Activated T-cell treated with anti-CD3 and anti-CD28 coated beads for 4 hours (primary cell): ENCODE measurements at places on chromosomes 16 and 17.
A peak's percentile ranks its signal among the peaks of the same experiment; 100 is the strongest.

DNA sequence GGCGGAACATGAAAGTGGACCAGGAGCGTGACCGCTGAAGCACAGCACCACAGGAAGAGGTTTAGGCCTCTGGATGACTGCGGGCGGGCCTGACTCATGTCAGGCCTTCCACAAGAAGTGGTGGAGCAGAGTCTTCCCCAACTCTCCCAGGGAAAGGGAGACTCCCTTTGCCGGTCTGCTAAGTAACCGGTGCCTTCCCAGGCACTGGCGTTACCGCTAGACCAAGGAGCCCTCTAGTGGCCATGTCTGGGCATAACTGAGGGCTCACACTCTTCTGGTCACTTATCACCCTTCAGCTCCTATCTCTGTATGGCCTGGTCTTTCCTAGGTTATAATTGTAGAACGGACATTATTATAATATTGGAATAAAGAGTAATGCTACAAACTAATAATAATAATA is 1931.9 kb downstream of the TP53TG3F start:
- DNase-seq = no peak

DNA sequence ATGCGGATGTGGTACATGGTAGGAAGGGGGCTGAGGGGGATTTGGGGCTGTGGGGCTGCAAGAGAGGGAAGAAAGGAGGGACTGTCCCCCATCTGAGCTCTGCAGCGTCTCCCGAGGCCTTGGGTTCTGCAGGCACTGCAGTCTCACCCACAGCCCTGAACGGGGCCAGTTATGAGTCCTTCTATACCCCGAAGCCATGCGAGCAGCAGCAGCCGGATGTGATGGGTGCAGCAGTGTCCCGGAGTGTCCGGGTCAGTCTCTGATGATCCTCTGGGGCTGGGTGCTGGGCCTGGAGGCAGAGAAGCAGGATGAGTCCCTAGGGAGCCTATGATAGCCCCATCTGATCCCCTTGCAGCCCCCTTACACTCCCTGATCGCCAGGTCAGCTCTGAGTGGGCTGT is 41.5 kb downstream of the CPNE2 start:
- DNase-seq = no peak

DNA sequence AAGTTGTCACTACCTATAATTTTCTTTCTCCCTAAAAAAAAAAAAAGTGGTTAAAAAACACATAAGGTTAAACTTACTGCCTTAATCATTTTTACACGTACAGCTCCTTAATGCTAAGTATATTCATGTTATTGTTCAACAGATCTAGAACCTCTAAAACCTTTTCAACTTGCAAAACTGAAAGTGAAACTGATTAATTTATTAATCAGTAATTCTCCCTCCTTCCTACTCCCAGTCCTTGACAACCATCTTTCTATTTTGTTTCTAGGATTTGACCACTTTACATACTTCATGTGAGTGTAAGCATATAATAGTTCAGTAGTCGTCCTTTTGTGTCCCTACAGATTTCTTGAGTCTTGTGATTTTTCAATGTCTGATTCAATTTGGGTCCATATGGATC is 251.4 kb upstream of the KIF2B start:
- DNase-seq = no peak

- no peak for DNase-seq
Observed at GRCh38 chr17:1315891-1316403, 36.5 kb downstream of the TRARG1 start.

GRCh38 chr16:85372627-85373372 is 240.3 kb upstream of the GSE1 start:
- no peak for DNase-seq

GRCh38 chr17:45578516-45579455 is 88.3 kb upstream of the PLEKHM1 start:
- no peak for DNase-seq

DNA sequence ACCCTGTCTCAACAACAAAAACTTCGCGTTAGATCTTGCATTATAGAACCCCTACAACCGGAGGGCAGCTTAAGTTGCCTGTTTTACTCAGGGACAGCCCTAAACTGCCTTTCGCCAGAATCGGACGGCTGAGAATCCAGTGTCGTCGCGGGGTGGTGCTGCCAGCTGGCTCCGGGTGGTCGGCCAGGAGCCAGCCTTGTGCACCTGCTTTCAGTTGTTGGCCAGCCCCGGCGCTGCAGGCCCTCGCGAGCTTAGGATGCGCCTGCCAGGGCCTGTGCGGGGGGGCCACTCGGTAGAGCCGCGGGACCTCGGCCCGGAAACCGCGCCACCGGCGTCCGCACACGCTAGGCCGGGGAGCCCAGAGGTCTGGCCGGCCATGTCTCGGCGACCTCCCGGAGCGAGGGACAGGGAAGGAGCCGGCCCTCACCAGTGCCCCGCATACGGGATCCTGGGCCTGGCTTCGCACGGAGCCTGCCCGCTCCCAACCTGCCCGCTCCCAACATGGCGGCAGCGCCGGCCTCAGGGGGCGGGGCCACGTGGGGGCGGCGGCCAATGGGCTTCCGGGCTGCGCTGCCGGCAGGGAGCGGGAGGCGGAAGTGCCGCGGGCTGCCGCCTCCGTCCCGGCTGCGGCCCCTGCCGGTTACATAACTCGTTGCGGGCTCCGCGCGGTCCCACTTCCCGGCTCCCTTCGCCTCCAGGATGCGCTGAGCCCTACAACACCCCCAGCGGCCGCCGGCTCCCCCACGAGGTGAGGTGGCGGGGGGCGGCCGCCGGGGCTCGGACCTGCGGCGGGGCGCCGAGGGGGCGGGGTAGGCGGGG is 14.2 kb downstream of the NAA60 start:
- peak; percentile 88 for DNase-seq

DNA sequence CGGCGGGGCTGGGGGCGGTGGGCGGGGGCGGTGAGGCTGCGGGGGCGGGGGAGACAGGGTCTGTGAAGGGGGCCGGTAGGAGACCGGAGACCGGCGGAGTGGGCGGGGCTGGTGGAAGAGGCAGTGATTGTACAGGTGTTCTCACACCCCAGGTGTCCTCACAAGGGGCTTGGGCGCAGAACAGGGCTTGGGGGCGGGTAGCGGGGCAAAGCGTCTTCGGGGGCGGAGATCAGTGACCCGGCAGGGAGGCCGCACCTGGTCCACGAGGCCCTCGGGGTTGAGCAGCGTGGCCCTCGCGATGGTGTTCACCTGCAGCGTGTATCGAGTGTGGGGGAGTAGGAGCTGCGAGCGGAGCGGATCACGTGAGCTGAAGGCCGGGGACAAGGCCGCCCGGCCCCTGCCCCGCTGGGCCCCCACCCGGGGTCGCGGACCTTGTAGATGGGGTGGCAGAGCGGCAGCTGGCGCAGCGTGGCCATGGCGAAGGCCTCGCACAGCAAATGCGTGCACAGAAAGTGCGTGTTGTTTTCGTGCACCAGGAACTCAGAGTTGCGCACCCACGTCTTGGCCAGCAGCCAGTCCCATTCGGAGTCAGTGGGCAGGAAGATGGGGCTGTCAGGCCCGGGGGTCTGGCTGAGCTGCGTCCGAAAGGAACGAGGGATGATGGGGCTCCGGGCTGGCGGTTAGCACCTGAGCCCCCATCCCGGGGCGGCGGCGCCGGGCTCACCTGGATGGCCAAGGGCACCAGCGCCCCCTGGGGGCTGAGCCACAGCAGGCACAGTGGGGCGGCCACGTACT is 8.5 kb downstream of the ALOXE3 start:
- DNase-seq = peak; percentile 70

GRCh38 chr17:10618202-10618635 is 38.9 kb downstream of the MYH3 start:
- peak; percentile 37 for DNase-seq

GRCh38 chr16:48580925-48581500 is 29.0 kb downstream of the N4BP1 start:
- no peak for DNase-seq

DNA sequence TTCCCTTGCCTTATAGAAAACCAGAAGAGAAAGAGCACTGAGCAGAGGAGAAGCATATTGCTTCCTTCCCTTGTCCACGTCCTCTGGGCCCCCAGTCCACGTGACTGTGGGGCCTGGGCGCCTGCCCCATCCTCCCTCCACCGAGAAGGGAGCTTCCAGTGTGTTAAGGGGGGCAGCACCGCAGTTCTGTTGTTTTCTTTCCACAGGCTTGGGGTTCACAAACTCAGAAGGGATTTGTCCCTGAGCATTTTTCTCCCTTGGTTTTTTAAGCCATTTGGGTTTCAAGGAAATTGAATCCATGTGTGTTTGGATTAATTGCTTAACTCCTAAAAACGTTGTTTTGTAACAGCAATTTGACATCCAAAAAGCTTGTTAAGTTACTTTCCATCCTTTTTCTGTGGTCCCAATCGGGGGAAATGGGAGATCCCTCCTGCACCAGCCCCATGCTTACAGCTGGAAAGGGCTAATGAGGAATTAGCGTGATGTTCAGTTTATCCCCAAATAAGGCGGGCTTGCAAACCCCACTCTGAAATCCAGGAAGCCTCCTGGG is 347.5 kb upstream of the TNRC6C start:
- no peak for DNase-seq

DNA sequence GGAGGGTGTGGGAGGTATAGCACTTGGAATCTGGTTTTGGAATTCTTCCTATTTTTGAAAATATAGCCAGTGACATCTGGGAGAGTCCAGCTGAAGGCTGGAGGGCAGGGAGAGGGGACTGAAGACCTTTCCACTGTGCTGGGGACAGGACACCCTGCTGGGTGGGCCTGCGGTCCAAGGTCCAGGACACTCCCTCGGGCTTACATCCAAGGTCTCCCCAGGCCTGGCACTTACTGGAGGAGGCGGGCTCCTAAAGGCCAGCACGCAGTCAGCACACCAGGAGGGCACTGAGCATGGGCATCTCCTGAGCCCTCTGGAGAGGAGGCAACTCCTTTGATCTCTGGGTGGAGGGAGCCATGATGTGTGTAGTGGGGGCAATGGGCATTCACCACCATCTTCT is 35.5 kb upstream of the ETV4 start:
- DNase-seq = no peak

DNA sequence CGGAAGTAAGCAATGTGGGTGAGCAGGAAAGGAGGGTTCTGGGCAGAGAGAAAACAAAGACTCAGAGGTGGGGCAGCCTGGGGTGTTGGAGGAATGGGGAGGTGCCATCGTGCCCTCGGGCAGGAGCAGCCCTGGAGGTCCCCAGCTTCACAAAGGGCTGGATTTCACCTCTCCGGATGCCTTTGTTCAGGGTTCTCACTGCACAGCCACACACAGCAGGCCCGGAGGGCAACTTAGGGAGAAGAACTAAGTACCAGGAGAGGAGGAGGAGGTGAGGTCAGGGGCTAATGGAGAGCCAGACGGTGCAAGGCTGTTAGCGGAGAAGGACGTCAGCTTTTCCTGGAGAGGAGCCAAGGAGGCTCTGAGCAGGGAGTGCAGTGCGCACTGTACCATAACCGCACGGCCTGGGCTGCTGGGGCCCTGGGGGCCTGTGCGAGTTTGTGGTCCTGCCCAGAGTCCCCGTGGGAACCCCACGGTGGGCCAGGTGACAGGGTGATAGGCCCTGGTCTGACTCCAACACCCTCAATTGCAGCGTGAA is 9.3 kb downstream of the ARRB2 start:
- DNase-seq = no peak

DNA sequence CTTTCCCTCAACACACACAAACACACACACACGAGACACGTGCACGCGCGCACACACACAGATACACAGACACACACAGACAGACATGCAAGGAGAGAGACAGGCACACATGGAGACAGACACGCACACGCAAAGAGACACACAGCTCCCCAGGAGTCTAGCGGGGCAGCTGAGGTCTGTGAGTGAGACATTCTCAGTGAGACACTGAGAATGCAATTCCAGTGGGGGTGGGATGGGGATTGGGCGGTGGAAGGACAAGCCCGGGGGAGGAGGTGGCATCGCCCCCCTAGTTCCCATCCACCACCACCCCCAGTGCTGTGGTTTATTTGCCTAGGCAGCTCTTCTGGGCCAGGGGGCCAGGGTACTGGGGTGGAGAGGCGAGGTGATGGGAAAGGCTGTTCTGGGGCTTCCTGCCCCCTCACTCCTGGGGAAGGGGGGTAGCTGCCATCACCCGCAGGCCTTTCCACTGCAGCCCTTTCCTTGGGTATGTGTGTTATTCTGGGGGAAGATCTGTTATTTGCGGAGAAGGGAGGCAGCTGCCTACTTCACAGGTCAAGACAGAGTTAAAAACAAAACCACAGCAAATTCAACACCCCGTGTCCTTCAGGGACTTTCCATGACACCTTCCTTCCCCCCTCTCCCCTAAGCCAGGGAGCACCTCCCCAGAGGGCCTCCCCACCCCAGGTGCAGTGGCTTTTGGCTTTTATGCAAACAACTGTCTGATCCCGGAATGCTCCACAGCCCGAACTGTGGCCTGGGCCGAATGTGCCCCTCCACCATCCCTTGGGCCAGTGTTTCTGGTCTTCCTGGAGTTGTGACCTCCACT is 18.0 kb downstream of the GRB7 start:
- DNase-seq = peak; percentile 41

DNA sequence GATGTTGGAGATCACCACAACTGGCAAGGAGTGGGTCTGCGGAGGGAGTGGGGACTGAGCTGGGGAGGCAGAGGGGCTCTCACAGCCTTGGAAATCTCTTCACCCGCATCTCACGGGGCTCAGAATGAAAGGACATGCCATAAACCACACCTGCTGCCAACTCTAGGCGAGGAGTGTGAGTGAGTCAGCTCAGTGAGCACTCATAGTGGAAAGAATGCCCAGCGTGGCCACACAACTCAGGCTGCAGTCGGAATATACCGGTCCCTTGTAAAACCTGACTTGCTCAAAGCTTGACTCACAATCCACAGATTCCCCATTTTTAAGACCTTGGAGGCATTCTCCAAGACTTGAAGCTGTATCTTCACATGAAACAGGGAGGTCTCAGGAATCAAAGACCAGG is 36.7 kb downstream of the STAT5A start:
- DNase-seq = no peak

GRCh38 chr16:8407351-8407750 is 183.0 kb downstream of the TMEM114 start:
- no peak for DNase-seq

GRCh38 chr16:86930663-86931373 is 352.5 kb downstream of the FOXL1 start:
- DNase-seq = no peak

GRCh38 chr17:76204277-76204676 is 36.0 kb downstream of the RNF157 start:
- DNase-seq = no peak

DNA sequence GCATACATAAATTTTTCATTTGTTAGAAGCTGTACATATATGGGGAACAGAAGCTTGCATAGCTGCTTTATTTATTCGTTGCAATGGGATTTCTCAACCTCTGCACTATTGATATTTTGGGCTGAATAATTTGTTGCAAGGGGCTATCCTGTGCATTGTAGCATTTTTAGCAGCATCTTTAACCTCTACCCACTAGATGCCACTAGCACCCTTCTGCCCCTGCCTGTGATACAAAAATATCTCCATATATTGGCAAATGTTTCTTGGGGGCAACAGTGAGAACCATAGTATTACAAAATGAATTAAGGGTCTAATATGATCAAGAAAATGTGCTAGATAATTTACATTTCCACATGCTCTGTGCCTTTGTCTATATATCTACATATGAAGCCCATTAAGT is 1401.0 kb downstream of the CDH11 start:
- DNase-seq = no peak

GRCh38 chr17:67531291-67531690 is 154.2 kb downstream of the PITPNC1 start:
- DNase-seq = no peak
